ENCODE measurements at places on chromosomes 6 and 20.

DNA sequence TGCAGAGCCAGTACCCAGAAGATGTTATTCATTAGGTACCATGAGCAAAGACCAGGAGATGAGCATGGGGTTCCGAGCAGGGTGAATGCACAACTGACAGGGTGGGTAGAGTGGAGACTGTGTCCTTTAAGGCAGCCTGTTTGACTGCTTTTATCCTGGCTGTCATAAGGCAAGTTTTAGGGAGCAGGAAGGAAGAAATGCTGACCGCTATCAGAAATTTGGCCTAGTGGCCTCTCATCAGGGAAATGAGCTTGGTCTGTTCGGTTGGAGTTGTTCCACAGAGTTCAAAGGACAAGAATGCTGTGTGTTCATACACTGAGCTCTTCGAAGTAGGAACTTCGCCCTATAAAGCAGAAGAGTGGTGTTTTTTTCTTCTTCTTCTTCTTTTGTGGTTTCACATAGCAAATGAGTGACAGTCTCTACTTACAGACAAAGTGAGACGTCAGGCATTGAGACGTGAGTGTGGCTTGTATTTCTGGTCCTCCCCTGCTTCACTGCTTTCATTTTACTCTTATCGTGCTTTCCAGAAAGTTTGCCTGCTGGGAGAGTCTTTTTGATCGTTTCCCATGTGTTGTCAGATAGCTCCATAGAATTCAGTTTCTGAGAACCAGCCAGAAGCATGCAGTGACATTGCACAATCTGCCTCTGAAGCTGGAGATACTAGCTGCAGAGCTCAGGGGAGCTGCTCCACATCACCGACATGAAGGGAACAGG lies at the start of gene CASS4:
Gene CASS4, plus strand, starts transcription at position 502 of the 714 bp plus-strand sequence. Its CDS starts 199 bp downstream, at position 701.
- no peak within 1 kb of the TSS for H3K4me3 ChIP-seq
- peaks cover 3% of the 10 kb centered on the region for H3K27me3 ChIP-seq
- no peak for DNase-seq
- peaks cover 45% of the 10 kb centered on the region for H3K4me1 ChIP-seq
- H3K27ac ChIP-seq, result peak within 1 kb of the TSS; percentile 50

- no peak overlapping the region for H3K27ac ChIP-seq
- H3K27me3 ChIP-seq, result no peaks in the 10 kb centered on the region
- no peaks in the 10 kb centered on the region for H3K36me3 ChIP-seq
- H3K4me3 ChIP-seq, result no peak overlapping the region
- H3K4me1 ChIP-seq, result peaks cover 35% of the 10 kb centered on the region
- no peak for DNase-seq
These were observed 12.4 kb upstream of the MDGA1 start for GRCh38 chr6:37709932-37710555.

DNA sequence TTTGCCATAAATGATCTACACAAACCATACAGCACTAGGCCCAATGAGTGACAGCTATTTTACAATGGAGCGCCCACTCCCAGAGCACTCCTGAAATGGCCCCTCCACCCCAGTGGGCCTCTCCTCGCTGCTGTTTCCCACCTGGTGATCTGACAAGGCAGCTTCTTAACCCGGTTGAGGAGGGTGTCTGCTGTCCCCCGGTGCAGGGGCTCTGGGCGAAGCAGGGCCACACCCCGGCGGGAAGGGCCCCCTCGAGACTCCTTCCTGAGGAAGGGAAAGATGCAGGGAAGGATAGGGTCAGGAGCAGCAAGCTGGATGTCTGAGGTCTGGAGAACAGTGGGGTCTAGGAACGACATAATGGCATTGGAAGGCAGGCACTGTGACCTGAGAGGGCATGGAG lies 10.2 kb downstream of the ABHD16A start:
- H3K4me3 ChIP-seq, result no peak overlapping the region
- H3K27ac ChIP-seq, result no peak overlapping the region
- DNase-seq, result no peak

GRCh38 chr6:128029826-128030225 lies 129.0 kb upstream of the THEMIS start:
- no peaks in the 10 kb centered on the region for H3K27me3 ChIP-seq
- no peak for DNase-seq

DNA sequence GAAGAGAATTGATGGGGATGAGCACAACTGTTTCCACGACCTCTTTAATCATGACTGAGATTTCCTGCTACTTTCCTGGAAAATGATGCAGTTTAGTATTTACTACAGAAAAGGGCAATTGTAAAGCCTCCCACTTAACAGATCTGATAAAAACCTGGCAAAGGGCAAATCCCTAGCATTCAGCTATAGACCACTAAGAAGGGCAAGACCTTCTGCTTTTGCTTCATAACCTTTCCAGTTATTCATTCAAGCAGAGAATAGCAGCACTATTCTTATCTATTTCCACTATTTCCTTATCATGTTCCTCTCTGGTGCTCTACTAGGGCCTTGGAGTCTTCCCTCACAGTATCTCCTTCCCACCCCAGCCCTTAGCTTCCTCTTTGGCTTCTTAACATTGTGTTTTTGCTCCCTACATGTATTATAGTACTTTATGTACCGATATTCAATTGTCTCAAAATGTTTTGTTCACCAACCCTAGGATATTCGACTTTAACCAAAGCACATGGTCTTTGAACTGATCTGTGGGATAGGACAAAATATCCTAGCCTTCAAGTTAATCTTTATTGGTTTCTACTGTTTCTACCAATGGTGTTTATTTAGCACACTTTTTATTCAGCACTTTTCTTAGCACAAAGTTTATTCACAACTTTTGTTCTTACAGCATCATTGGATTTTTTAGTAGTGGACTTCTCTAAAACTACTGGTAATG lies 32.7 kb upstream of the MANEA start:
- H3K27me3 ChIP-seq, result peaks cover 4% of the 10 kb centered on the region
- H3K4me3 ChIP-seq, result no peak overlapping the region
- DNase-seq, result no peak
- no peaks in the 10 kb centered on the region for H3K36me3 ChIP-seq

DNA sequence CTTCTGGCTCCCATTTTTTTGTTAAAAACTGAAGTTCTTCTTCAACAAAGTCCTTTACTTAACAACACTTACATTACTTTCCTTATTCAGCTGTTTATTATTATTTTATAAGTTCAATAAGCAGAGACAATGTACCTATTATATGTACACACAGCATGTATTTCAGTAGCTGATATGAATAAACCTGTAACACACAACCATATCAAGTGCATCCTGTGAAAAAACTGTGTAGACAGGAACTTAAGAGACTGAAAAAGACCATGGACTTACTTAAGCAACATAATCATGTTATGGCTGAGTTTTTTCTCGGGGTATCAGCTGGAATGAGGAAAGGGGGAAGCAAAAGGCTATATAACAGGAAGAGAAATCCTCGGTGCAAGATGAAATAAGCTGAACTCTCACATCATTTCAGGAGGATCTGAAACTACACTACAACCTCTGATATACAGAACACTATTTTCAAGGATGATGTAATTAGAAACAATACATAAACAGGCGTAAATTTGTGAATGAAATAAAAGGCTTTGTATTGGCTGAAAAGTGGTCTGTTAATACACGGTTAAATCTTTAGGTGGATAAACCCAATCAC lies 70.9 kb downstream of the REV3L start:
- no peak overlapping the region for H3K27ac ChIP-seq
- peaks cover 9% of the 10 kb centered on the region for H3K36me3 ChIP-seq
- DNase-seq, result no peak
- H3K4me1 ChIP-seq, result peaks cover 15% of the 10 kb centered on the region

GRCh38 chr6:51927450-51927849 lies 160.0 kb downstream of the PKHD1 start:
- no peak overlapping the region for H3K27ac ChIP-seq
- DNase-seq, result no peak
- H3K27me3 ChIP-seq, result no peaks in the 10 kb centered on the region
- no peaks in the 10 kb centered on the region for H3K4me1 ChIP-seq

- H3K36me3 ChIP-seq, result peaks cover 9% of the 10 kb centered on the region
- peaks cover 8% of the 10 kb centered on the region for H3K27me3 ChIP-seq
- H3K27ac ChIP-seq, result no peak overlapping the region
- no peak for DNase-seq
- no peaks in the 10 kb centered on the region for H3K4me1 ChIP-seq
- H3K4me3 ChIP-seq, result no peak overlapping the region
These were observed 36.3 kb upstream of the VEGFA start for GRCh38 chr6:43733471-43734293.

DNA sequence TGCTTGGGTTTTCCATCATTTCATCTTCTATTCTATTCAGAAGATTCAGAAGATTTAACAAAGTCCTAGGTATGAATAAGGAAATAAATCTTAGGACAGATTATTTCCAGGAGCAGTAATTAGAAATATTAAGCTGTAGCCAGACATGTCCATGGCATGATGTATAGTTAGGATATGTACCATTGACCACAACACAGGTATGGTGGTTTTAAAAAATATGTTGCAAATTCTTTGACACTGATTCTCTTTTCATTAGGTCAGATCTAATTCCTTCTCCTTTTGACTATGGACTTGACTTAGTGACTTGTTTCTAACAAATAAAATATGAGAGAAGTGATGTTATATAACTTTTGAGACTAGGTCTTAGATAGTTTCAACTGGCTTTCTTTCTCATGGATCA lies 23.5 kb upstream of the PDE7B start:
- DNase-seq, result no peak
- H3K36me3 ChIP-seq, result no peaks in the 10 kb centered on the region
- H3K27me3 ChIP-seq, result no peaks in the 10 kb centered on the region
- H3K27ac ChIP-seq, result no peak overlapping the region
- no peak overlapping the region for H3K4me3 ChIP-seq
- peaks cover 13% of the 10 kb centered on the region for H3K4me1 ChIP-seq

DNA sequence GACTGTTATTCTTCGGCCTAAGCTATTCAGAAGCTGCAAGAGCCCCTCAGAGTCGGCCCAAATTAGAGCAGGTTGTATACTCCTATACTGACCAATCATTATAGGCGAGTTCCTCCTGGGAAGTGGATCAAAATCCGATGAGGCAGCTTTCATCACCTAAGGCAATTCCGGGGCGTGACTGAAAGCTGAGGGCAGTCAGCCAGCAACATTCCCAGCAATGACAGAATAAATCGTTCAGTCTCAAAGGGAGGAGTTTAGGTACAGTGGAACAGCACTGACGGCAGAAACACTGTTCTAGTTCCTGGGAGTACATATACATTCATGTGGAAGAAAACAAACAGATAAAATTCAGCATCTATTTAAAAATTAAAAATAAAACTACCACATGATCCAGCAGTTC lies 10.8 kb downstream of the HLA-DQB2 start:
- H3K36me3 ChIP-seq, result no peaks in the 10 kb centered on the region
- H3K27ac ChIP-seq, result no peak overlapping the region
- no peaks in the 10 kb centered on the region for H3K4me1 ChIP-seq
- DNase-seq, result no peak
- H3K4me3 ChIP-seq, result no peak overlapping the region

- H3K27ac ChIP-seq, result no peak overlapping the region
- H3K27me3 ChIP-seq, result peaks cover 3% of the 10 kb centered on the region
- H3K4me3 ChIP-seq, result no peak overlapping the region
- no peaks in the 10 kb centered on the region for H3K36me3 ChIP-seq
- DNase-seq, result no peak
- H3K4me1 ChIP-seq, result no peaks in the 10 kb centered on the region
These were observed 77.5 kb upstream of the BEND3 start for GRCh38 chr6:107192830-107193229.

GRCh38 chr6:168133168-168133561 lies 54.2 kb upstream of the FRMD1 start:
- no peak for DNase-seq
- H3K4me1 ChIP-seq, result peaks cover 8% of the 10 kb centered on the region
- H3K27me3 ChIP-seq, result no peaks in the 10 kb centered on the region
- no peaks in the 10 kb centered on the region for H3K36me3 ChIP-seq
- peak overlapping the region; percentile 78 for H3K4me3 ChIP-seq
- peak overlapping the region; percentile 18 for H3K27ac ChIP-seq

GRCh38 chr20:56400001-56400640 lies 7.7 kb downstream of the CSTF1 start:
- peaks cover 7% of the 10 kb centered on the region for H3K4me1 ChIP-seq
- no peak overlapping the region for H3K4me3 ChIP-seq
- DNase-seq, result peak; percentile 66
- H3K27me3 ChIP-seq, result no peaks in the 10 kb centered on the region

DNA sequence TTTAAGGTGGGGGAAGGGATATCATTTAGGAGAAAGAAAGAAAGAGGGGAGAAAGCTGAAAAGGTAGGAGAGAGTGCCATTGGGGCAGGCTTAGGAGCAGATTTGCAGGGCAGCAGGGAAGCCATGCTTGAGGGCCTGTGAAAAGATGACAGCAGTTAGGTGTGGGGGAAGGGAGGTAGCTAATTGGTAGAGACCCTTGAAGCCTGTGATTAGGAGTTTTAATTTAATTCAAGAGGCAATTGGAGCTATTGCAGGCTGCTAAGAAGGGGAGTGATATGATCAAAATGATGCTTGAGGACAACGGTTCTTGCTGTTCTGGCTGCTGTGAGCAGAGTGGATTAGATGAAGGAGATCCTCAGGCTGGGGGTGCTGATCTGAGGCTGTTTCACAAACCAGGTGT lies 24.5 kb upstream of the SEC63 start:
- no peaks in the 10 kb centered on the region for H3K36me3 ChIP-seq
- no peak for DNase-seq
- peaks cover 6% of the 10 kb centered on the region for H3K27me3 ChIP-seq
- H3K4me1 ChIP-seq, result no peaks in the 10 kb centered on the region

DNA sequence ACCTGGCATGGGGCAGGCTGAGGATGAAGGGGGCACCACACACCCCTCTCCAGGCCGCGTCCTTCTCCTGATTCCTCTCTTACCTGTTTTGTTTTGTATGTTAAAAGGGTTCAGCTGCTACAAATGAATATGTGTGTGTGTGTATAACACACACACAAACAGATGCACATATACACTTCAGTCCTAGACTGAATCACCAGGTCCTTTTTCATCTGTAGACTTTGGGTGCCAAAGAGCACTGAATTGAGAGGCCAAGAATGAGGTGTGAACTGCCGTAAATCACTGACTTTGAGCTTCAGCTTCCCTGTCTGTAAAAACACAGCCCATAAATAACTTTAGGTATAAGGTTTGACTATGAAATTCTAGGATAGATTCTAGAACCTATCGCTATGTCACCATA lies 40.5 kb downstream of the SULF2 start:
- no peak overlapping the region for H3K4me3 ChIP-seq
- H3K27ac ChIP-seq, result no peak overlapping the region
- H3K27me3 ChIP-seq, result peaks cover 28% of the 10 kb centered on the region
- H3K36me3 ChIP-seq, result no peaks in the 10 kb centered on the region

GRCh38 chr6:132814716-132815570 lies 574 bp downstream of the RPS12 start:
- H3K27ac ChIP-seq, result peak overlapping the region; percentile 95
- H3K4me3 ChIP-seq, result peak overlapping the region; percentile 93
- no peak for DNase-seq
- peaks cover 62% of the 10 kb centered on the region for H3K4me1 ChIP-seq
- H3K36me3 ChIP-seq, result peaks cover 56% of the 10 kb centered on the region

- H3K27me3 ChIP-seq, result no peaks in the 10 kb centered on the region
- H3K4me1 ChIP-seq, result peaks cover 46% of the 10 kb centered on the region
- no peak overlapping the region for H3K27ac ChIP-seq
- peaks cover 11% of the 10 kb centered on the region for H3K36me3 ChIP-seq
These were observed 4.3 kb downstream of the PFDN4 start for GRCh38 chr20:54212226-54212625.

All from HFFc6 (cell line).